ENCODE measurements at places on chromosomes 6 and 20.

GRCh38 chr6:5205877-5206850, 54.6 kb downstream of the LYRM4 start:
- peak; percentile 66 for DNase-seq

DNA sequence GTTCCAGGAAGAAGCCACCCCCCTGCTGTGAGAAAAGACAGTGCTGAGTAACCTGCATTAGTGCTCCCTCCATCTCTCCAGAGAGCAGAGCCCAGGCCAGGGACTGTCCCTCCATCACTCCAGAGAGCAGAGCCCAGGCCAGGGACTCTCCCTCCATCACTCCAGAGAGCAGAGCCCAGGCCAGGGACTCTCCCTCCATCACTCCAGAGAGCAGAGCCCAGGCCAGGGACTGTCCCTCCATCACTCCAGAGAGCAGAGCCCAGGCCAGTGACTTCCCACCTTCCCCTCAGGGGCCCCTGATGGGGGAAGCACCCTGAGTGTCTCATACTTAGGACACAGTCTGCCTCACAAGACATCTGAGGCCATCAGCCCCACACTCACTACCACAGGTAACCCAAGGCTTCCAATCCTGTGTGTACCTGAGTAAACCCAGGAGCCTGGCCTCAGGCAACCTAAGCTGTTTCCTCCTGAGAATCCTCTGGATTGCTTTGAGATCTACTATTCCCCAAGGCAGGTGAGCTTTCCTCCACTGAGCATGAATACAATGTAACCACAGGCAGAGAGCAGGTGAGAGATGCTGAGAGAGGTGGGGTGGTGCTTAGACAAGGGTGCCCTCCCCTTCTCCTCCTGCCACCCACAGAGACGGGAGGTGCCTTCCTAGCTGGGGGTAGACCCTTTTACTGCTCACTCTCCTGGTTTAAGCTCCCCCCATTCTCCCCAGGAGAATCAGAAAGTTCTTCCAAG, 4.9 kb downstream of the TBXT start:
- no peak for DNase-seq

GRCh38 chr20:60993433-60994044, 258.5 kb upstream of the CDH4 start:
- peak; percentile 1 for DNase-seq

GRCh38 chr20:23094213-23094896, 8.2 kb upstream of the CD93 start:
- DNase-seq, result no peak

GRCh38 chr6:3392930-3393835, 63.7 kb downstream of the SLC22A23 start:
- DNase-seq, result no peak

GRCh38 chr20:25745738-25746137, 49.1 kb upstream of the ZNF337 start:
- DNase-seq, result no peak

DNA sequence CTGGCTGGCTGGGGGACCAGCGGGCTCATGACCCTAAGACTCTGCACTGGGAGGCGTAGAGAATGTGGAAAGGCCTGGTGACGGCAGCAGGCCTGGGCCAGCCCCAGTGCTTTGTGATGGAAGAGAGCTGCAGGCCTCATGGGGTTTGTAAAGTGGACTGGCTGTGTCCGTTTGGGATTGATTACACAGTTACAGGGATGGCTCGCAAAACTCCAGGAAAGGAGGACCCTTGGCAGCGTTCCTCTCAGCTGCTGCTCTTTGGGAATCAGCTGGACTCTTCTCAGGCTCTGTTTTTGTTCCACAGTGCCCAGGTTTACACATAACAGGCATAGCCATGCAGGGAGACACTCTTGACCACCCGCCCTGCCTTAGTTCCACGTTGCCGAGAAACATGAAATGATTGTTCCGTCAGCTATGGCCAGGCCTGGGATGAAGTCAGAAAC, 89.0 kb downstream of the SLX4IP start:
- no peak for DNase-seq

- DNase-seq, result no peak
Observed at GRCh38 chr20:58192567-58192966, 35.9 kb downstream of the ANKRD60 start.
